Heart left ventricle (tissue), 16 donors: ENCODE measurements at places on chromosomes 4 and X. TPM values are rescaled to one million over a fixed set of nuclear protein-coding genes. Genes with fewer than 3 reads are reported as not detected.

DNA sequence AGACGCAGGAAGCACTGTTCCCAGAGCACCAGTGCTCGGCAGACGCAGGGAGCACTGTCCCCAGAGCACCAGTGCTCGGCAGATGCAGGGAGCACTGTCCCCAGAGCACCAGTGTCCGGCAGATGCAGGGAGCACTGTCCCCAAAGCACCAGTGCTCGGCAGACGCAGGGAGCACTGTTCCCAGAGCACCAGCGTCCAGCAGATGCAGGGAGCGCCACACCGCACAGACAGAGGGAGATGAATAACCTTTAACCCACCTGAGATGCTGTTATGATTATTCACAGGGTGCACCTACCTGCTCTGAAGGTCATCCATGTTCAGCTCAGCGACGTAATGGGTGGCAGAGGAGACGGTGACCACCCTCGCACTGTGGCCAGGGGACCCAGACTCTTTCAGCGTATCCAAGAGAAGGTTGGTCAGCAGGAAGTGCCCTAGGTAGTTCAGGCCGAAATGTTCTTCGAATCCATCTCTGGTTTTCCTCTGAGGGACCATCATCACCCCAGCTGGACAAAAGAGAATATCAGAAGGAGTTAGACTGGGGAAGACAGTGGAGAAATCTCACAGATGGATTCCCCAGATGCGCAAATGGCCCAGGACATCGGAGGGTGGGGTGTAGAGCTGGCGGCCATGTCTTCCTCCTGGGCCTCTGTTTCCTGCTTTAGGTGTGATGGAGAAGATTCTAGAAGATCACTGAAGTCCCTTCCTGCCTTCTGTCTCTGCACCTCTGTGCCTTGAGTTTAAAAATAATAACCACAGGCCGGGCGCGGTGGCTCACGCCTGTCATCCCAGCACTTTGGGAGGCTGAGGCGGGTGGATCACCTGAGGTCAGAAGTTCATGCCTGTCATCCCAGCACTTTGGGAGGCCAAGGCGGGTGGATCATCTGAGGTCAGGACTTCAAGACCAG lies 234.1 kb downstream of the DHRSX start:
- no peak for DNase-seq

Gene ASB5
- 1.5 TPM for total RNA-seq

Gene NRK
- 2.8 TPM for total RNA-seq

- no peak for DNase-seq
These were observed 85.9 kb downstream of the OTC start for GRCh38 chrX:38438321-38438720.

- DNase-seq = no peak
These were observed 3.5 kb upstream of the RNF212 start for GRCh38 chr4:1116838-1117237.

Gene ANXA5
- total RNA-seq = 133 TPM

Gene GPRASP3
- 8.1 TPM for total RNA-seq

GRCh38 chr4:182145334-182145905 lies 97.8 kb upstream of the TENM3 start:
- no peak for DNase-seq

DNA sequence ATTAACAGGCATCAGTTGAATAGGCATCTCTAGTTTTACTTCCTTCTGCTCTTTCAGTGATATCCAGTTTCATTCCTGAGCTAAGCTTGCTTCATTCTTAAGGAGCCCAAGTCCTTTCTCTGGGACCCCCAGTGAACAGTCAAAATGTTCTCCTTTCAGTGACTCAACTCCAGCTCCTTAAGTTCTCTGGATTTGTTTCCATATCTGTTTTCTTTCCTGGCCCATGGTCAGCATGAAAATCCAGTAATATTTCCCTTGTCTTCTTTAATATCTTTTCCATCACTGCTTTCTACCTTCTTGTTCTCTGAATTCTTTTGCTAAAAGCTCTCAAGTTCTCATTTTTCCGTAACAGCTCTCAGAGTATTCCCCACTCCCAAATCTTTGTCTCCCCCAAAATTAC lies 25.5 kb downstream of the ADGRL3 start:
- no peak for DNase-seq

Gene SPANXN2
- not detected for total RNA-seq

DNA sequence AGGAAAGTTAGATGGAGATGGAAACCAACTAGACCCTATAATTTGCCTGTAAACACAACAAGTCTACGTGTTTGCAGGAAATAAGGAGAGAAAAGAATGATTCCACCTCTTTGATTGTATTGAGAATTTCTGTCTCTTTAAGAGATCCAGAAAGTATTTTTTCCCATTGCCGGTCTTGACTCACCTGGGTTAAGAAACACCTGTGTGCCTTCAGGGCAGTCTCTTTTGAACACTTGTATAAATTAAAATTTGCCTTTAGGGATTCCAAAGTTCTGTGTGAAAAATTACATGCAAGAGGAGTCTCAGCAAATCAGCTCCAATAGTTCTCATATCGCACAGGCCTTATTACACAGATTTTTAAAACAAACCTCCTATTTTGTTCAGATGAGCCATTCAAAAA lies 46.0 kb upstream of the SMAD1 start:
- no peak for DNase-seq

DNA sequence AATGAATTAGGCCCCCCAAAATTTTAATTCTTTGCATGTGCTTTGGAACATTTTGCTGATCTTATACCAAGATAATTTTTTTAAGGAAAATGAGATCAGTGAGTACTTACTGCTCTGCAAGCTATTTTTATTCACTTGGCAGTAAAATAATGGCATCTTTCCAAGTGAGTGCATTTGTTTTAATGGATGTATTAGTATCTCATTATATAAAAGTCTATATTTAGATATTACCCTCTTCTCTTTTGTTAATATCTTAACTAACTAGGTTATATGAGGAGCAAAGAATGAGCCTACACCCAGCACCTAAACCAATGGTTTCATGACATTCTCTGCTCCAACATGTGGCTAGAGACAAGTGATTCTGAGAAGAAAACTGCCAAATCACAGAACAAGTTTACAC lies 21.1 kb upstream of the ARAF start:
- DNase-seq = no peak

GRCh38 chr4:184930026-184930425 lies 88.3 kb upstream of the HELT start:
- no peak for DNase-seq

DNA sequence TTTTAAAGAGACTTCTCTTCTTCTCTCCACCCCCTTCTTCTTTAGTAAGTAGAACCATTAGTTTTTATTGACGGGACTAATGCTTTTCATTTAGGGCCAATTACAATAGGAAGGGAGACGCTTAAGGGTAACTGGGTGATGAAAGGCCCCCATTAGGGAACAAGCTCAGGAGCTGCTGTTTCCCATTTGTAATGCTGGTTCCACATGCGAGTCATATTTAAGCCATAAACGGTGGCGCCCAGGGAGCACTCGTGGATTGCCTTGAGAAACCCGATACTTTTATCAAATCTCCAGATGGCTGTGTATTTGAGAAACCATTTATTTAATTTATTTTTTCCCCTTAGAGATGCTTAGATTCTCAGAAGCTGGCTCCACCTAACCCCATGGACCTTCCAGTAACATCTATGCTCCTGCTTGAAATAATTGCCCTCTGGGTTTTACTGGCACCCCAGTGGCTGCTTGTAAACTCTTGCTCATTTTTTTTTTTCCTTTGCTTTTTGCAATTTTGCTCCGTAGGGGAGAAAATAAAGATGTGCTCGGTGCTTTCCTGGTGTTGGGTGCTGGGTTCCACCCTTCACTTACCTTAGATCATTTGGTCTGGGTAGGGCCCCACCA lies 124.2 kb upstream of the MSX1 start:
- no peak for DNase-seq

- no peak for DNase-seq
These were observed 39.7 kb downstream of the TRIM61 start for GRCh38 chr4:164937576-164938270.

GRCh38 chr4:45865781-45866180 lies 258.1 kb downstream of the GABRG1 start:
- DNase-seq = no peak

Gene KDR
- 51.0 TPM for total RNA-seq
